ENCODE measurements at places on chromosomes 2 and 18.
A peak's percentile ranks its signal among the peaks of the same experiment; 100 is the strongest.

DNA sequence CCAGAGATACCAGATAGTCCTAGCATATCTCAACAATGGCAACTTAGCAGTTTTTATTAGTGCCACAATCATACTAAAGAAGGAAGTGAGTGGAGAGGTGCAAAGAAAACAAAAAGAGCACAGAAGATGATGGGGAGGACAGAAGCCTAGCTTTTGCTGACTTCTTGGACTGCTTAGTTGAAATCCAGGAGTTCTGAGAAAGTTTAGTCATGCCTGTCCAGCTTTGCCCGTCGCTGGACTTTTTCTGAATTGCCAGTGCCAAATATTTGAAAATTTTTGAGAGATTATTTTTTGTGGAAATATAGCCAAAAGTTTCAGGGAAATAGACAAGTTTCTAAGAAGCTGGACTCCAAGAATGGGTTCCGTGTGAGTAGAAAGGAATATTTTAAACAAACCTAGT, 558.7 kb upstream of the TNP1 start:
- DNase-seq: no peak

DNA sequence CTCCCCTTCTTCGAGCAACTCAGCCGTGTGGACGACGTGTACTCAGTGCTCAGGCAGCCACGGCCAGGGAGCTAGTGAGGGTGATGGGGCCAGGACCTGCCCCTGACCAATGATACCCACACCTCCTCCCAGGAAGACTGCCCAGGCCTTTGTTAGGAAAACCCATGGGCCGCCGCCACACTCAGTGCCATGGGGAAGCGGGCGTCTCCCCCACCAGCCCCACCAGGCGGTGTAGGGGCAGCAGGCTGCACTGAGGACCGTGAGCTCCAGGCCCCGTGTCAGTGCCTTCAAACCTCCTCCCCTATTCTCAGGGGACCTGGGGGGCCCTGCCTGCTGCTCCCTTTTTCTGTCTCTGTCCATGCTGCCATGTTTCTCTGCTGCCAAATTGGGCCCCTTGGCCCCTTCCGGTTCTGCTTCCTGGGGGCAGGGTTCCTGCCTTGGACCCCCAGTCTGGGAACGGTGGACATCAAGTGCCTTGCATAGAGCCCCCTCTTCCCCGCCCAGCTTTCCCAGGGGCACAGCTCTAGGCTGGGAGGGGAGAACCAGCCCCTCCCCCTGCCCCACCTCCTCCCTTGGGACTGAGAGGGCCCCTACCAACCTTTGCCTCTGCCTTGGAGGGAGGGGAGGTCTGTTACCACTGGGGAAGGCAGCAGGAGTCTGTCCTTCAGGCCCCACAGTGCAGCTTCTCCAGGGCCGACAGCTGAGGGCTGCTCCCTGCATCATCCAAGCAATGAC, 4.8 kb downstream of the CTDSP1 start:
- no peak for DNase-seq

DNA sequence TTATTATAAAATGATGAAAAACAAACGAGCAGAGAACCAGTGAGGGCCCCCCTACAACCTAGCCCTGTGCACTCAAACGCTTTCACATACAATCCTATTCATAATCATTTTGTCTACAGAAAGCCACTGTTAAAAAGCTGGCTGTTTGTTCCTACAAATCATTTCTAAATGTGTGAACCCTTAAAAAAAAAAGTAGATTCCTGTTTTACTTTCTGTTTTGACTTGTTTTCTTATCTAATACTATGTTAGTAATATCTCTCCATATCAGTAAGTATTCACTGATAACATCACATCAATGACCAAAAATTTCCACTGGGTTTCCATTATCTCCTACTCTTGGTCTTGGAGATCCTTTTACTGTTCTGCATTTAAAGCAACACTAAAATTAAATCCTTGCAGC, 128.8 kb upstream of the TTC39C start:
- DNase-seq: no peak

DNA sequence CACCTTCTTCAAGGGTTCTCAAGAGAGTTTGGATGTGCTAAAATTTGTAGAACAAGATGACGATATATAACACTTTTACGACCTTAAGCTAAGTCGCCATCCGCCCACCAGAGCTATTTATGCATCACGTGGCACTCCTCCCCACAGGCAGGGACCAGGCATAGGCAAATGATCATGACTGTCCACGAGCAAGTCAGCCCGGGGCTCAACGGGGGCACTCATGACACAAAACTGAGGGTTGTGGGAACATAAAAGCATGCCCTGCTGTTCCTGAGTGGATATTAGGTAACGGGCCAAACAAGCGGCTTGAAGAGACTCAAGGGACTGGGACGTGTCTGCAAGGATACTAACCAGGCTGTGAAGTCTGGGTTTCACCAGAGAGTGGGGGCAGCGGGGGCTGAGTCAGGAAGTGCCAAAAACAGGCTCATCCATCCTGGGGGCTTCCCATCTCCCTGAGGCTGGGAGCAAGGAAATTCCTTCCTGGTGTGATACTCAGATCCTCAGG, 58.1 kb downstream of the FAM178B start:
- no peak for DNase-seq

- DNase-seq: peak; percentile 11
Measured at GRCh38 chr18:73549236-73549635, 598.4 kb downstream of the FBXO15 start.

DNA sequence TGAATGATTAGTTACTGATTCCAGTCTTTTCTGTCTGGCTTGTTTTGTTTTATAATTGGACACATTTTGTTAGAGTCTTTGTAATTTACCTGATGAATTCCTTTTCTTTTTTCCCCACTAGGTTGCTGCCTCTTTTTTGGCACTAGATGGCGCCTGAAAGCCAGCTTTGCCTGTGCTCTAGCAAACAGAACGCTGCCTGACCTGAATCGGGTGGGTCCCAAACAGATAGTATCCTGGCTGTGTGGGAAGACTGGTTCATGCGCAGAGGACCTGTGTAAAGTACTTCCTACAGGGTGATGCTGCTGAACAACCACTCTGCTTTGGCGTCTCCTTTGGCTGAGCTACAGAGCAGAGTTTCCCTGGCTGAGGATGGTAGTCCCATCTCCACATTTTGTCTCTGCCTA, 288.2 kb downstream of the IKZF2 start:
- DNase-seq: peak; percentile 14

DNA sequence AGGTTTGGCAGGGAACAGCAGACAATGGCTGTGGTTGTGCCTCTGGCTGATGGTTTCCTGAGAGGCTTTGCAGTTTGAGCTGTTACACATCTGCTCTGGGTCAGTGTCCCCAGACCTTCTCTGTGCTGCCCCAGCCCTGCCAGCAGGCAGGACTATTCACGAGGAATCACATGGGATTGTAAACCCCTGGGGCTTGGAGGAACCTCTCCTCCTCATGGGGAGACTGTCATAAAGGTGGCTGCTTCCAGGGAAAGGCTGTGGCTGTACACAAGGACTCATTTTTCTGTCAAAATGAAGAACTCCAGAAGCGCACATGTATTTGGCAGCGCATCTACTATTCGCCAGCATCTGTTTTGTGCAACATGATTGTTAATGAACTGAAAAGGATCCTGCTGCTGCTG, 142.6 kb upstream of the CYP1B1 start:
- DNase-seq: no peak

- DNase-seq: peak; percentile 36
Measured at GRCh38 chr18:45637546-45638327, 22.5 kb downstream of the SLC14A2 start.

- no peak for DNase-seq
Measured at GRCh38 chr2:161386228-161386824, 29.8 kb upstream of the TBR1 start.

DNA sequence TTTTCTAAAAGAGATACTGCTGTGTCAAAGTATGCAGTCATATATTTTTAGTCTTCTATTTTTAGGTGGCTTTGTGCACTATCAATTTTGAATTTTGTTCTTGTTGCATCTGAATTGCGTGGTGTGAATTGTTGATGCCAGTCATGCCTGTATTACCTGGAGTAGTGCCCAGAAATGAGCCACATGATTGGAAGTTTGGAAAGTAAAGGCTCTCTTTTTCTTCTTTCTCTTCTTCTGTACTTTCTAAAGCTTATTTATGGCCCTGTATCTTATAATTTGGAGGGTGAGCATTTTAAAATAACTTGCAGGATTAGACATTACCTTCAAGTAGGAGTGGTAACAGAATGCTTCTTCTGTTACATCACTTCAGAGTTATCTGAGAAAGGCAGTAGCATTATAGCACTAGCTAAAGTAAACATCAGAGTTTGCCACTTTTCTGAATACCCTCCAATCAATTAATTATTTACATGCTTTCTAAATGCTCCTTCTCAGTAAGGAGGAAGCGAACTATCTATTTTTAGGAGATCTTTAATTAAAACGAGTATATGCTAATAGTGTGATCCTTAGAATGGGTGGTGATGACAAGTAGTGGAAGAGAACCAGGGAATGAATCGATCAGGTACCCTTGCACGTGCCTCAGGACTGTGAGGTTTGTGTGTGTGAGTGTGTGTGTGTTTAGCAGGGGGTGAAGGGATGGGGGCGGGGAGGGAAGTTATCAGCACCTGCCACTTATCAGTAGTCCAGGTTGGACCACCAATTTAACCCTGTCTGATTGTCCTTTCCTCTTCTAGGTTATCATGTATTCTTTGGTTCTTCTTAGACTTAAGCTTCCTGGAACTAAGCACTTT, 112.5 kb downstream of the MAP3K20 start:
- DNase-seq: peak; percentile 75

DNA sequence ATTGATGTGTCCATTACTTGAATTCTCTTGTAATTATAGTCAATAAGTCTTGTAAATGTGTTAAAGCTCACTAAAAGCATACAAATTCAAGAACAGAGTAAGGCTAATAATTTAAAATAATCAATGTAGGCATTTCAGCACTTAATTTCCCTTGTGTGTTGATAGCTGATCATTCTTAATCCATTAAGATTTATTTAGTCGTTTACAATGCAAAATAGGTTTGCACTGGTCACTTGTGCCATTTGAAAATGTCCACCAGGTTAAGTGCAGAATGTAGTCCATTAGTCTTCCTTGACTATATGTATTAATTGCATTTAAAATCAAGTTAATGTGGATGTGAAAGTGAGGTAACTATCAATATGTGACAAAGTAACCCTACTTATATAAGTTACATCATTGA, 39.4 kb downstream of the ZNF407 start:
- DNase-seq: no peak

DNA sequence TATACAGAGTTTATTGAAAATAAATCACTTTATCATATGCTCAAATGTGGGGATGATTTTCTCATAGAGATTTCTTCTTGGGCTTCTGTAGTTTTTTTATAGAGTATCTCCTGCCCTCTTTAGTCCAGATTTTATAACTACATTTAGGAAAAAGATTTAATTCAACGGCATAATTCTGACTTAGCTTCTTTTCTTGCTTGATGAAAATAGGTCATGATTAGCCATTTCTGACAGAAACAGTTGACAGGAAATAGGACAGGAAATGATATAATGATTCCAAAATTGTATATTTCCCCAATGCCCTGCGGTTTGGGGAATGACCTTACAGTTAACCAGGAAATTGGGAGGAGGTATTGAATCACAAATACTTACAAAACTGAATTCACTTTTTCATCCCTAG, 1531.9 kb upstream of the ACVR2A start:
- DNase-seq: peak; percentile 14

GRCh38 chr2:218852911-218853667, 6.5 kb upstream of the WNT6 start:
- peak; percentile 67 for DNase-seq

- no peak for DNase-seq
Measured at GRCh38 chr2:70045405-70045804, 41.9 kb upstream of the PCBP1 start.

- no peak for DNase-seq
Measured at GRCh38 chr2:40480073-40480472, 28.2 kb upstream of the SLC8A1 start.

DNA sequence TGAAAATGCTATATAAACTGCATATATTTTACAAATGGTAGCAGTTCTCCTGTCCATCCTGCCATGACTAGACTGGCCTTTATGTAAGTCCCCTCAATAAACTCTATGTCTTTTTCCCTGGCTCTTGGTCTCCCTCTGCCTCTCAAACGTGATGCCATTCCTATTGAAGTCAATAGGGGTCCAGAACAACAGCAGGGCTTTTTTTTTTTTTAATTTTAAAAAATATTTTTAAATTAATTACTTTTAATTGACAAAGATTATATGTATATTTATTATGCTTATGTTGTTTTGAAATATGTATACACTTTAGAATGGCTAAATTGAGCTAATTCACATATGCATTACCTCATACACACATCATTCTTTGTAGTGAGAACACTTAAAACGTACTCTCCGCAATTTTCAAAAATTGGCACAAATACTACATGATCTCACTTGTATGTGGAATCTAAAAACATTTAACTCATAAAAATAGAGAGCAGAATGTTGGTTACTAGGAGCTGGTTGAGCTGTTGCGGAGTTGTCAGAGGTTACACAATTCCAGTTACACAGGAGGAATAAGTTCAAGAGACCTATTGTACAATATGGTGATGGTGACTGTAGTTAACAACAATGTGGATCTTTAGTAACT, 123.1 kb downstream of the LRRTM4 start:
- DNase-seq: no peak

GRCh38 chr18:47175283-47175897, 774 bp downstream of the IER3IP1 start:
- DNase-seq: no peak

DNA sequence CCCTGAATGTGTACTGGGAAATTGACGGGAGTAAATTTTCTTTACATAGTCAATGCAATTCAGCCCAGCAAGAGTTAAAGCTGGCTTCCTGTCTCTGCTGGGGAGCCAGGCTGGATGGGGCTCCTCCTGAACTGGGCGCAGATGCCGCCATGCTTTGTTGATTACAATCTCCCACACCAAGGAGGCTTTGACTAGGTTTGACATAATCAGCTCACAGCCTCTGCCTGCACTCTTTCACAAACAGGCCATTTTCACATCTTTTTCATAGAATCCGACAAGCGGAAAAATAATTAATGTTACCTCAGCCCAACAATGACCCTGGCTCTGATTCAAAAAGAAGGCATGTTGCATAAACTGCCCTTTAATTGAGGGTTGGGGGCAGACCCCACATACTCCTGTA, 54.3 kb downstream of the FOXI3 start:
- DNase-seq: no peak

DNA sequence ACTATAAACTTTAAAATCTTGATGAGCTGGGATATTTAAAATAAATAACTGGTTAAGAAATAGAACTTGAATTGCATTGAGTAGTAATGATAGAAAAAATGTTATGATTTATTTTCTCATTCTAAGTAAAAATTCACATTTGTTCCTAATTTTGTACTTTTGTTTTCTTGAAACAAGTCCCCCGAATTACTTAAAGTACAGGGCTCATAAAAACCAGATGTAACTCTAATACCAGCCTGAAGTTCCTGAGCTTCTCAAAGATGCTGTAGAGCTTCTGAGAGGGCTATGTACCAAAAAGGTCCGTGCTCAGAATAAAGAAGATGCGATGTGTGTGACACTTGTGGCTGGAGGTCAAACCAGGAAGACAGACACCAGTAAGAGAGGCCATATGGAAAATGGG, 116.1 kb upstream of the TACR1 start:
- DNase-seq: no peak

- DNase-seq: no peak
Measured at GRCh38 chr2:197598450-197598849, 76.9 kb downstream of the RFTN2 start.

- DNase-seq: peak; percentile 39
Measured at GRCh38 chr18:12011957-12012549, 30.7 kb downstream of the IMPA2 start.

Measured in astrocyte of the hippocampus (primary cell).